Hematopoietic multipotent progenitor cell (in vitro differentiated cells): ENCODE measurements at places on chromosomes 16 and 17.

DNA sequence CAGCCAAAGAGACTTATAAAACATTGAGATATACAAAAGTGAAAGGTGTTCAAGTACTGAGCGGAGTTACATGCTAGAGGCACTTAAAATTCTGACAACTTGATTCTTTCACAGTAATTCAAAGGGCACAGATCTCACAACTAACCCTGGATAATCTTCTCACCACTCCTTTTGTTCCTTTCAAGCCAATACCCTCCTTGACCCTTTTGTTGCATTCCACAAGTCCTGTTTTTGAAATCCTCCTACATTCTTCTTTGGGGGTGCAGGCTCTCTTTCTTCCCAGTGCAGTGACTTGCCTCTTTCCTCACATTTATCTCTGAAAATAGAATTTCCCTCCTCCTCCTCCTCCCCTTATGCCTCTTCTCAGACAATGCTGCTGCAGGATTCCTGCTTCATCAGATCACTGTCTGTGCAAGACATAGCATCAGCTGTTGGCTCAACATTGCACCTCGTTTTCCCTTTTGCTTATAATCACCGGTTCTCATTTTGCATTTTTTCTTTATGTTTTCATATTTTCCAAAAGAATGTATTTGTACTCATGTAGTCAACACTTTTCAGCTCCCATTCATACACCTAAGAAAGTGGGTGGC, 199.3 kb downstream of the CDH8 start:
- DNase-seq: no peak

DNA sequence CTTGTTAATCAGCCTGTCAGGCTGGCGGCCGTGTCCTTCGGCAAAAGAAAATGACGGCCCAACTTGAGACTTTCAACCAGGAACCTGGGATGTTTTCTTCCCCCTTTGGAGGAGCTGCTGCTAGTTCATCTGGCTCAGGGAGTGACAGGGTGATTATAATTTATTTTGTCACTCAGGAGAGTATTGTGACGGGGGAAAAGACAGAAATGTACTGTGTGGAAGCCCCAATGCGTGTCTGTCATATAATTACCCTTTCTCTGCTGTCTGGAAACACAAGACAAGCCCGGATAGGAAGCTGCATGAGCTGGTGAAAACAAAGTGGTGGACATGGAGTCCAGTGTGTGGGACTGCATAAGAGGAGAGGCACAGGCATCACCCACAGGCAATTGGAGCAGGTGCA, 326.2 kb upstream of the HSBP1 start:
- no peak for DNase-seq

- no peak for DNase-seq
These were observed 20.2 kb upstream of the GSE1 start for GRCh38 chr16:85592700-85593493.

DNA sequence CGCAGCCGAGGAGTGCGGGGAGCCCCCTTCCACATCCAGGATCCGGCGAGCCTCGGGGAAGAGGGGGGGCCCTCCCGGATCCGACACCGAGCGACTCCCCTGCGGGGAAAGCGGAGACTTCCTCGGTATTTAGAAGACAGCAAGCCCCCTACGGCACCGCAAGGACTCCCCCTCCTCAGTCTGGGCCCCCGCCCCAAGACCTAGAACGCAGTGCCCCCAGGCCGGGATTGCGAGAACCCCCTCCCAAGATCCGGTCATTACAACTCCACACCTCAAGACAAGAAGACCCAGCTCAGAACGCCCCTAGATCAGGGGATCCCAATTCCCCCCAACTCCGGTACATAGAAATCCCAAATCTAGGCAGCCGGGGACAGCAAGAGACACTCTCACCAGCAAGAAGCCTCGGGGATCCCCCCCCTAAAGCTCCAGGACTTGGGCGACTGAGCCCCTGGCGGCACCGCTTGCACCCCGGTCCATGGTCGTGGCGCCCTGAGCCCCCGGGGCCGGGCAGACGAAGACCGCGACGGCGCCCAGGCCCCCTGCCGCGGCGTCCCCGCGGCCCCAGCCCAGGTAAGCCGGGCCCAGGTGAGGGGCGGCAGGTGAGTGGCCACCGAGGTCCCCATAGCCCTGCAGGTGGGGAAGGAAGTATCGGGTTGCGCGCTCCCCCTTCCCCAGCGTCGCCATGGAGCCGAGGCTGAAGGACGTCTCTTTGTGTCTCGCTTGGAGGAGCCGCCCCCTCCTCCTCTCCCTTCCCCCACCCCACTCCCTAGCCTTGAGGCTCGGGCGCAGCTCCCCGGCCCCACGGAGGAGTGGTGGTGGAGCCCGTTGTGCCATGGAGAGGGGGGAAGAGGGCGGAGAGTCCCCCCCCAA, 641 bp downstream of the SBK1 start:
- DNase-seq: no peak

- no peak for DNase-seq
These were observed 23.9 kb upstream of the WSB1 start for GRCh38 chr17:27269974-27270373.

DNA sequence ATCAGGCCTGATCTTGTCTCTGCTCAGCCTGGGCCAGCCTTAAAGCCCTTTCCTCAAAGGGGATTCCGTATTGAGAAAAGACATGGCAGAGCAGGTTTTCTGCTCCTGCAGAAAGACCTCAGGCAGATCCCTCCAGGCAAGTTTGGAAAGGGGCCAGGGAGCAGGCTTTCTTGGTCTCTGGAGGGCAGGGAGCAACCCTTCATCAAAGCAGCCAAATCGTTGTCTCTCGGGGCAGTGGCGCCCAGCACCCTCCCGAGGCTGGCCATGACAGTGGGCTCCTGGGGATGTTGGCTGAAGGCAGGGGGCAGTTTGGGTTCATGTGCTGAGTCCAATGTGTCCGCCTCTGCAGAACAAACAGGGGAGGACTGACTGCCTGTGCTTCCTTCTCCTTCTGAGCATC, 168.4 kb upstream of the WSCD1 start:
- DNase-seq: no peak

DNA sequence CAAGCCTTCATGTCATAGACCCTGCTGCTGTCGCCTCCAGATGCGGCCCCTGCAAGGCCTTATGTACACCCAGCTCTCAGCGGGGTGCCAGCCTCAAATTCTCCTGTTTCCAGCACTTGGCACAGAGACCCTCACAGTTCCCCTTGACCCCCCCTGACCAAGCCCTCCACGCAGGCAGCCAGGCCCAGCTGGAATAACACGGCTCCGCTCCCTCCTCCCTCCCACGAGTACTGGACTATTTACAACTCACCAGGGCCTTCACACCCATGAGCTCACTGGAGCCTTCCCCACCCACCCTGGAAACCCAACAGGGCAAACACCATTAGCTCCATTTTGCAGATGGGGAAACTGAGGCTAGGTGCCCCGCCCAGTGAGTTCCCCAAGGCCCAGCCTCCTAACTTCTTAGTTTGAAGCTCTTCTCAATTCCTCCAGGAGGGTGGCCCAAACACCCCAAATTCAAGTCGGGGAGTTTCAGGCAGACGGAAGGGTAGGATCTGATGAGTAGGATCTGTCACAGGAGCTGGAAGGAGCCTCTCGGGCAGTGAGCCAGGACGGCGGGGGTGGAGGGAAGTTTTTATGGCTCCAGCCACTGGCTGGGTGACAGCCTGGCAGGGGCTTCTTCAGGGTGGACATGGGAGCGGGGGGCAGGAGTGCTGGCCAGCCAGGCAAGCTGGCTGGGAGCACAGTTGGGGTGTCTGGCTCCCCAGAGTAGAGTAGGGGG, 17.5 kb upstream of the DLX4 start:
- DNase-seq: no peak

- no peak for DNase-seq
These were observed 132.2 kb downstream of the SKAP1 start for GRCh38 chr17:48297825-48298224.

DNA sequence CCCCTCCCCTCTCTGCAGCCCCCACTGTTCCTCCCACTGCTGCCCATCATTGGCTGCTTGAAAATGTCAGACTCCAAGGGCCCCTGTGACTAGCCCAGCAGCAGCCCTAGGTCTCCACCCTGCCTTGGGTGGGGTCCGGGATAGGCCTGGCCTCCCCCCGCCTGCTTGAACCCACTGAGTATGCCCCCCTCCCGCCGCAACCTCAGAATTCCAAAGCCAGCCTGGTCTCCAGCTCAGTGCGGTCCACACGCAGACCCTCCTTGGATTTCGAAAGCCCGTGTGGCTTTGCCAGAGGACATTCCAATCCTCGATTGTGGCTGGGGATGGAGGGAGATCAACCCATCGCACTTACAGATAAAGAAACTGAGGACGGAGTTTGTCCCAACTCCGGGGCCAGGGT, 6.4 kb downstream of the DPEP1 start:
- DNase-seq: no peak

DNA sequence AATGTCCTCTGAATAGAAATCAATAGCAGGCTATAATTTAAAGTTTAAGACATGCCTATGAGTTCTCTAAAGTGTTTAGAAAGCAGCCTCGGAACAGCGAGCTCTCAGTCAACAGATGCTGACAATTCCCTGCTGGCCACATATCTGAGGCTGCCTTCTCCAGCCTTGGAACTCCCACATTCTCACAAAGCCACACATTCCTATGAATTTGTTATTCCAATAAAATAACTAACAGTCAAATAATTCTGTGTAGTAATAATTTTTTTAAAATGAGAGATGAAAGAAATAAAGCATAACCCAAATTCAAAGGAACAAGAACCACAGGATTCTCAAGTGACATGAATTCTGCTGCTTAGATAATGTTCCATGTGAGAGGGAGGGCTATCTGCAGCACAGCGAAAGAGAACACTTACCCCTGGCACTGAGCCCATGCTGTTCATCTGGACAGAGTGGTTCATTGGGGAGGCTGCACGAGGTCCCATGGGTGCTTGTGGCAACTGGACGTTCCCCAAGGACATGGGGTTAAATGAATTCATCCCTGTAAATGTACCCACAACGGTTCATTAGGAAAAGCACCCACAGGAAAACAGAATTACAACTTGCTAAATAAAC, 56.9 kb upstream of the TRAP1 start:
- DNase-seq: no peak

- DNase-seq: no peak
These were observed 80.9 kb downstream of the PARN start for GRCh38 chr16:14548933-14549788.

GRCh38 chr17:61766520-61766919, 96.8 kb downstream of the BRIP1 start:
- no peak for DNase-seq

GRCh38 chr16:27816561-27816960, 247.0 kb downstream of the GSG1L start:
- DNase-seq: no peak

- DNase-seq: peak; percentile 55
These were observed 6.9 kb upstream of the MAPK7 start for GRCh38 chr17:19371259-19372010.

GRCh38 chr16:21026846-21027245, 123.8 kb downstream of the DNAH3 start:
- DNase-seq: no peak

DNA sequence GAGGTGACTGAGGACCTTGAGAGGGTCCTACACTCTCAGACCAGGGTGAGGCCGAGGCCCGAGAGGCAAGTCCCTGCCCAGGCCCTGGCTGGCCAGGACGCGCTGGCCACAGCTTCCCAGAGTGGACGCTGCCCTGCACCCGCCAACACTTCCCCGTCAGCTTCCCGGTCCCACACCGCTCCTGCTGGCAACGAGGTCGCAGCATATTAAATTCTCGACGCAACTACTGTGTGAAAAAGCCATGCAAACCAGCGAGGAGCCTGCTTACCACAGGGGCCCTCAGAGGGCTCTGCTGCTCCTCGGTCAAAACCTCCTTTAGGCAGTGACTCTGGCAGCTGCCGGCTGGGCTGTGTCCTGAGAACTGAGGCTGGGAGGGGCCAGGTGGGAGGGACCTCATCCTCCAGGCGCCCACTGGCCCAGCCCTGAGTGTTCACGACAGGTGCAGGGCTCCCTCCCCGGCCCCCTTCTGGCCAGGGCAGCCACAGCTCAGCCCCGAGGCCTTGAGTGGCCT, 2.1 kb upstream of the TEX19 start:
- no peak for DNase-seq
